Fibroblast of the conjunctiva (primary cell): ENCODE measurements at places on chromosomes 3 and 15.
A peak's percentile ranks its signal among the peaks of the same experiment; 100 is the strongest.

DNA sequence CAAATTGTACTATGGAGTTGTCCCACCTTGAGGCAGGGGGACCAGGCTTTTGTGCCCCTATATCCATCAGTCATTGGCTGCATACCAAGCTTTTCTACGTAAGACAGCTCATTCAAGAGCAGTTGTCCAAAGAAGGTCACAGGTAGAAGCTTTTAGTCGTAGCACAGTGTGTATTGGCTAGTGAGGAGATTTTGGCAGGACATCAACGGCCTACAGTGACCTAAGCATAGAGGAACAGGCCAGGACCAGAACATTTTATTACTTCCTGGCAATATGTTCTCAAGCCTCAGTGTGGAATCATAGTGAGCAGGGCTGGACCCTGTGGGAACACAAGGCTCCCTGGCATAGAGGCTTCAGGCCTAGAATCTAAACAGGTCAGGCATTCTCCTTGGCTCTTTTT, 105.4 kb upstream of the ANKRD28 start:
- DNase-seq = peak; percentile 23

DNA sequence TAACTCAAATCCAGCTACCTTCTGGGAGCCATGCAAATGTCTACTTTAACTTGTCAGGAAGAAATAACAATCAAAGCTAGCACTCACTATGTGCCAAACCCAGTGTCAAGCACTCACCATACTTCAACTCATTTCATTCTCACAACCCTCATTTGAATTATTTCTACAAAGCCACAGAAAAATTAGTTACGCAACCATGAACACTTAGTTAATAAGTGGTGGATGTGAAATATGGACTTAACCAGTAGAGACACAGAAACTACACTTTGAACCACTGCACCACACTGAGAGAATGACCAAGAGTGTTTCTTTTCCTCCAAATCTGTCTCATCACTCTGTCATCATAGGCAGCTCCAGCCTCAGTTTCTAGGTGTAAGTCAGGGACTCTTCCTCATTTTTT, 91.0 kb upstream of the MBNL1 start:
- DNase-seq = no peak

- no peak for DNase-seq
Observed at GRCh38 chr15:50415752-50416404, 8.3 kb upstream of the USP8 start.

DNA sequence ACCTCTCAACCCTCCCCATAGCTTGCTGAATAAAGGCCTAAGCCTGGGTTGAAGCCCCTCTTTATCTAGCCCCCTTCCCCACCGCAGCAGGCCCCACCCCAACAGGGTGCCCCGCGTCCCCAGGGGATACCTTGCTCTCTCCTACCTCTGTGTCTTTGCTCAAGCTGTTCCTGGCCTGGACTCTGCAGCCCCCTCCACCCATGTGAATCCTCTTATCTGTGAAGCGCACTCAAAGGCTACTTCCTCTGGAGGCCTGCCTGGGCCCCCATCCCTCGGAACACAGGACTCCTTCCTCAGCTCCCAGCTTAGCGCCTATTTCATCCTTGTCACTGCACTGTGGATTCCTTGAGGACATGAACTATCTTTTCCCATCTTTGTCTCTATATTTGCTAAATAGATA, 61.4 kb upstream of the HERC1 start:
- DNase-seq = no peak

GRCh38 chr3:149331396-149331795, 2.0 kb downstream of the TM4SF18 start:
- no peak for DNase-seq

- DNase-seq = no peak
Observed at GRCh38 chr3:129506231-129506742, 22.2 kb upstream of the RHO start.

DNA sequence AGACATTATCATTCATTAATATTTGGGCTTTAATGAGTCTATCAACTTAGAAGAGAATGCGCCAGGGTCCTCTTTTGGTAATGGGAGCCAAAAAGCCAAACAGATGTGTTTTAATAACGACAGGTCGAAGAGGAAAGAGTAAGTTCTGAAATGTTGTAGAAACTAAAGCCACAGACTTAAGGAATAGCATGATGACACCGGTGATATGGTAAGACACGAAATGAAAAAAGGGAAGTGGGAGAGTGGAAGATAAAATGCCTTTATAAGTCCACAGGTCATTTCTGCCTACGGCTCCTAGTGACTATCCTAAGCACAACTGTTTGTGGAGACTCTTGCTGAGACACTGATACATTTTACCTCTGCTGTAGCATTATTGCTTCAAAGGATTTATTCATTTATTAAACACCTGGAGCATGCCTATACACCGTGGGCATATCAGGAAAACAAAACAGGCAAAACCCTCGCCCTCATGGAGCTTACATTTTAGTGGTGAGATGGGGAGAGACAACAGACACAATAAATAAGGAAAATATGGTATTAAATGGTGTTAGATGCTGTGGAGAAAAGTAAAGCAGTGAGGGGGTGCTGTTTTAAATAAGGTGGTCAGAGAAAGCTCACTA, 11.7 kb upstream of the CD47 start:
- DNase-seq = no peak

GRCh38 chr3:105499961-105500360, 133.3 kb downstream of the ALCAM start:
- DNase-seq = no peak

- no peak for DNase-seq
Observed at GRCh38 chr15:100041127-100041828, 300.5 kb downstream of the ADAMTS17 start.

- DNase-seq = no peak
Observed at GRCh38 chr3:135895734-135896121, 69.8 kb upstream of the PPP2R3A start.

DNA sequence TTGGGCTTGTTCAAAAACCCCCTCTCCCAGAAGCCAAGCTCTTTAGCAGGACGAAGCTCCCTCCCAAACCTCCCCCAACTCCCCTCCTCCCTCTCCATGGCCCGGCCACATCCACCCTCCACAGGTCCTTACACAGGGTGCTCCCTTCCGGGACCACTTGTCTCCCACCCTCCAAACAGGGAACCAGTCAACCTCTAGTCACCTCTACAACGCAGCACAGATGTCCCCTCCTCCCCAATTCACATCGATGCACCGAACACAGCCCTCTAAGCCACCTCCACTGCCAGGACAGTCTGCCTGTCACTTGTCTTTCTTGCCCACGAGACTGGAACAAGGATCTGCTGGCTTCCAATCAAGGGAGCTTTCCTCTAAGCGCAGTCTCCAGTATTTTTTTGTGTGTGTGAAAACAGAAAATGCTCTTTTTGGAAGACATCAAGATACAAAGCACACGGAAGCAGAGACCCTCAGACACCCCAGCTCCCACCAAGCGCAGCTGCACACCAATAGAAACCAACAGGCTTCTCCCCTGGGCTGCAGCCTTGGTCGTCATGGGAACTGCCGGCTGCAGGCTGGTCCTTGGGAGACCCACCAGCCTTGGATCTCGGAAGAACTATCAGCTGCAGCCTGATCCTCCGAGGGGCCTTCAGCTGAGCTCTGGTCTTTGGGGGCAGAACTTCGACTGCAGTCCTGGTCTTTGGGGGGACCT, 26.5 kb downstream of the IQSEC1 start:
- no peak for DNase-seq

GRCh38 chr3:186993210-186993782, 63.0 kb downstream of the ST6GAL1 start:
- no peak for DNase-seq

GRCh38 chr3:183185696-183186095, 23.2 kb upstream of the LAMP3 start:
- DNase-seq = peak; percentile 88

DNA sequence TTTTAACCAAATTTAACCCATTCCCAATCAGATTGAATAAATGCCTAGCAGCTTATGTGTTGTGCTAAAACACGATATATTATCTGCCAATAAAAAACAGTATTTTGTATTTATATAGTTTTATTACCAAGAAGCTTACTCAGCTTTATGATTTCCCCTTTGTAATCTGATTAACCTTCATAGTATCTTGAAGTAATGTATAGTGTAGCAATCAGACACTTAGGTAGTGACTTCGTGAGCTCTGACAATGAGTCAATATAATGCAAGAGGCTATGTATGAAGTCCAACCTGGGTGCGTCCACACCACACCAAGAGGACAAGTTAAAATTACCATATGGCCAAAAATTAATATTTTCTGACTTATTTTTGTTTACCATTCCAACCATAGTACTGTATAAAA, 2.1 kb upstream of the CNBP start:
- DNase-seq = no peak

GRCh38 chr15:68599560-68600071, 20.8 kb downstream of the CORO2B start:
- peak; percentile 61 for DNase-seq

- DNase-seq = no peak
Observed at GRCh38 chr15:86538141-86538540, 458.5 kb downstream of the AGBL1 start.

DNA sequence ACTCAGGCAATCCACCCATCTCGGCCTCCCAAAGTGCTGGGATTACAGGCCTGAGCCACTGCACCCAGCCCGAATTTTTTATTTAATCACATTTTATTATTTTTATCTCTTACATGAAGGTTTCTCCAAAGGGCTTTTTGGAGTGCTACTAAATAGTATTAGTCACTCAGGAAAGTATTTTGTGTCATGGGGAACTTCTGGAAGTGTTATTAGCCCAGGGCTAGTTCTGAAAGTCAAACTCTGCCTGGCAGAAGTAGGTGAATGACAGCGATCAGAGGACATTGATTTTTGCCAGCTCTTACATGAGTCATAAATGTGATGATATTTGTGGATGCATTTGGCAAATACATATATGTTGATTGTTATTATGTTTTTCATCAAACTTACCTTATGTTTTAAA, 48.7 kb downstream of the ZPLD1 start:
- no peak for DNase-seq

DNA sequence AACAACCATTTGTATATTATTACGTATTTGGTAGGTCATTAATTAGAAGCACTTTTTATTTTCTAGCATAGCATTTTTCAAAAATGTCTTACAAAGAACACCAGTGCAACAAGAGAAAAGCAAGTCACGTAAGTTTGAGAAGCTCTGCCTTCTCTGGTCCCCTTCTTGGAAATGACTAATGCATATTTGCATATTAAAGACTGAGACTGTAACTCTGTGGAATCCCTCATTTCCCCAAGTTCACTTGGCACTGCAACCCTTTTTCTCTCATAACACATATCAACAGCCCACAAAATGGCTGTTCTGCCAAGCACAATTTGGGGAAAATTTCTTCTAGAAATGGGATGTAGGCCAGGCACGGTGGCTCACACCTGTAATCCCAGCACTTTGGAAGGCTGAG, 176.3 kb downstream of the ERC2 start:
- no peak for DNase-seq

DNA sequence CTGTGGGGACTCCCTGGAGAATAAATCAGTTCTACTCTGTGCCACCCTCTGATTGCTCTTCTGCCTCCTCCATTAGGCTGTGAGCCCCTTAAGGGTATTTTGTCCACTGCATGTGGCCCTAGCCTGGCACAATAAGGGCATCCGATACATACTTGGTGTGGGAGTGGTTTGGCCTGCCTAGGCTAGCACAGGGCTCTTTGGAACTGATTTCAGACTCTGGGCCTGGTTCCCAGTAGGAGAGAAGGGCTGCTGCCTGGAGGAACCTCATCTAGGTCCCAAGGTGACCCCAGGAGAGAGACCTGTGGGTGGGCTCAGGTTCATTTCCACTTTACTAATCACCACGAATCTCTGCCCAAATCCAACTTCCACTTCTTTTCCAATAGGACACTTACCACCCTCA, 5.3 kb upstream of the CTDSPL start:
- DNase-seq = no peak

DNA sequence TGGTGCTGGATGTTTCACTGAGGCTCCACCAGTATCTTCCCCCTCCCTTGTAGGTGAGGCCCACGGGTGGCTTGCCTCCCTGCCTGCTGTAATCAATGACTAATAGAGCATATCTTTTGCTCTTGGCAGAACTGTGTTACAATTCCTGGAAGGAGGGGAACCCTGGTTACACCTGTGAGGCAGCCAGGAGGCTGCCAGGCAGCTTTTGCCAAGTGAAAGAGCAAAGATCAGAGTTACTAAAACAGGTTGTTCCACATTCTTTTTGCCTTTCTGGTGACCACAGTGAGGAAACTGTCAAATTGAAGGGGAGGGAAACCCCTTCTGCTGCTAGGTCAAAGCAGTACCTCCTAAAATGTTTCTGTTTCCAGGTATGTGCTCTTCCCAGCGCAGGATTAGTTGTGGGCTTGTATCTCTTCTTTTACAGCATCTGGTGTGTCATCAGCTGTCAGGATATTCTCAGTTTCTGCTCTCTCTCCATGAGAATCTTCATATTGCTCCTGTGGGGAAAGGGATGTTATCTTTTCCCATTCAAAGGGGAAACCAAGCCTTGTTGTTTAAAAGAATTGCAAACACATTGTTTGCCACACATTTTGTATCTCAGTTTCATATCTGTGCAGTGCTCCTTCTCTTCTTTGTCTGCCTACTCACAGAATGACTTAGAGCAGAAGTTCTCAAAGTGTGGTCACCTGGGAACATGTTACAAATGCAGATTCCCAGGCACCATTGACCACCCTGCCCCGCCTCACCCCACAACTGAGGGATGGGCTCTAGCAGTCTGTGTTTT, 137.4 kb upstream of the UMPS start:
- no peak for DNase-seq

- DNase-seq = no peak
Observed at GRCh38 chr15:98124581-98124980, 164.1 kb downstream of the ARRDC4 start.

GRCh38 chr15:70234256-70234905, 136.7 kb upstream of the TLE3 start:
- peak; percentile 10 for DNase-seq
